ENCODE measurements at places on chromosomes 3 and 15.

GRCh38 chr3:57029924-57030323 lies 30.5 kb upstream of the SPATA12 start:
- no peak for DNase-seq

- DNase-seq: no peak
These were observed 2.6 kb downstream of the MAP2K1 start for GRCh38 chr15:66389098-66389858.

DNA sequence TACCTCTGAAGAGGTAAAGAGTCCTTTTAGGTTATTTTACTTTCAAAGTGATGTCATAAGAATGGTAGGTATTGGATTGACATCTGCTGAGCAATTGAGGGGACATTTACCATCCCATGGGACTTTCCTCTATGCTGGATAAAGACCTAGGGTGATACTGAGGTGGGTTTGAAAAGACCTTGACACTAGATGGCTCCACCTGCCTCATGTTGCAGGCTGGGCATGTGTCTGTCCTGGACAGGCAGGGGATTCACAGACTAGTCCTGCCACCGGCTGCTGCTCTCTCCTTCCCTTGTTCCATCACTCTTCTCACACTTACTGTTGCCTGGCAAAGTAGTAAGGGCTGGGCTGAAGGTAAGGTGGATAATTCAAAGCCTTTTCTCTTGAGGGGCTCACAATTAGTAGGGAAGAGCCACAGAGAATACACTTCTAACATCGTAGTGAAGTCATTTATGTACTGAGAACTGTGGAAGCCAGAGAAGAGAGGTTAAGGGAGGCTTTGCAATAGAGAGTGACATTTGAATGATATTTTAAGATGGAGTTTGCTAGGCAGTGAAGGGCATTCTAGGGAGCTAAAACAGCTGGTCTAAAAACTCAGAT lies 27.7 kb downstream of the TRAK1 start:
- DNase-seq: no peak

GRCh38 chr15:63605036-63605435 lies 7.8 kb downstream of the FBXL22 start:
- DNase-seq: no peak

DNA sequence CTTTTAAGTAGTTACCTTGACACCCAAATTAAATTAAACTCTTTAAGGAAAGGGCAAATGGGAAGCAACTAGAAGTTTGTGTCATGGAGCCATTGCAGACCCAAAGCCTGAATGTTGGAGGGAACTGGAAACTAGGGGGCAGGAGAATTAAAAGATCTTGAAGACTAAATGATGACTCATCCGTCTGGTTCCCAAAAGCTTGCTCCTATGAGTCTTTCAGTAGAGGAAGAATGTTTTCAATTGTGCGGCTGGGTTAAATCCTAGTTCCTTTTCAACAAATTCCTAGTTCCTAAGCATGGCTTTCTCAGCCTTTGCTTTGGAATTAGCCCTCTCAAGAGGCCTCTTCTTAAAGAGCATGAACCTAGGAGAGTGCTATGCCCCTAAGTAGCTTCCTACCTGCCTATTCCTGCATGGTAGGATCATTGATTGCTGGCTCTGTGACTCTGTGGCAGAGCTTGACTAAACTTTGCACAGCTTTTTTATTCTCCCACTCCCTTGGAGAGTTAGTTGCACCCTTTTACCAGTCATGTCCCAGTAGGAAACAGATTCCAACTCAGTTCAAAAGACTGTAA lies 17.7 kb downstream of the CLEC3B start:
- no peak for DNase-seq

DNA sequence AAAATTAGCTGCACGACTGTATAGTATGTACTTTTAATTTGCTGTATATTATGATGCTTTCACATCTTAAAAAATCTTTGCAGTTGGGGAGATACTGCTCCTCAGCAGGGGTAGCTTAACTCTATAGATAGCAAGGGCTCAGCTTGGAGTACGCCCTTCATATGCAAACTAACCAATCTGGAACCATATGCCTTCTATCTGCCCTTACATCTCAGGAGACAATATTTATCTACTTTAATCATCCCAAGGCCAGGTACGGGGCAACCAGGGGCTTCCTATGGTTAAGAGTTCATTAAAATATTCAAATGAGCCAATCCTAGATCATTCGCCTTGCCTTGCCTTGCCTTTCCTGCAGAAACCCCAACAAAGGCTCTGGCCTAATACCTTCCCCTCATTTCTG lies 204.1 kb upstream of the ZBTB20 start:
- DNase-seq: no peak

DNA sequence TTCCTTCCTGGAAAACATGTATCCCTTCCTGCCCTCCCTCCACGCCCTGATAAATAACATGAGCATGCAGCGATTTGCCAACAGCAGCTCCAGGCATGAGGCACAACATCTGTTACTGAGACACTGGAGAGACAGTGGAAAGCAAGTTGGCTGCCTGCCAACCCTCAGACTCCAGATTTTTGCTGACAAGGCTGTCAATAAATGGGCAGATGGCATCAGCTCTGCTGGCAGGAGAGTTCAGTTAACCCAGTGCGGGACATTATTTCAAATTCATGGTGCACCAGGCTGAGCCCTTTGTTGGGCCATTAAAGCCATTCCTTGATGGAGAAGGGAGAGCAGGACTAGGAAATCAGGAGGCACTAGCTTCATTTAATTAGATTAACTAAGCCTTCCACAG lies 293.3 kb downstream of the MEX3B start:
- peak; percentile 4 for DNase-seq

DNA sequence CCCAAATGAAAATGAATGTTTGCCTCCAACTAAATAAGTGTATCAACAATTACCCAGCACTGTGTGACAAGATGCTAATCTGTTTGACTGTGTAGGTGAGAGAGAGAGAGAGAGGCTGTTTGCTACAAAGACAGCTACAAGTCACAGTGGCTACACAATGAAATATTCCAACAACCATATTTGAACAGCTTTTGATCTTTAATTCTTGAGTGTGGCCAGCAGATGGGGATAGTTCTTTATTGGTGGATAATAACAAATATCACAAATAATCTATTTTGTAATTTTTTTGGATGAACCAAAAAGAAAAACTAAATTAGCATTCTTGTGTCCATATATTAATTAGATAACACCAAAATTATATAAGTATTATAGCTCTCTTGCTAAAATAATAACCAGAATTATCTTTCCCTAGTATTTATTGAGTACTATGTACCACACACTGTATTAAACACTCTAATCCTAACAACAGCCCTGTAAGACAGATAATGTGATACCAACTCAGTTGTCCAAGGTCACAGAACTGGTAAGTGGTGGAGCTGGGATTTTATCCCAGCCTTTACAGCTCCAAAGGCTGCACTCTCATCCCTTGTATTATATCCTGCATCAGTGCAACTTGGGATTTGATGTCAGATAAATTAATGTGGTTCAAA lies 61.9 kb upstream of the C3orf80 start:
- no peak for DNase-seq

GRCh38 chr3:155658006-155658405 lies 86.9 kb downstream of the PLCH1 start:
- no peak for DNase-seq

DNA sequence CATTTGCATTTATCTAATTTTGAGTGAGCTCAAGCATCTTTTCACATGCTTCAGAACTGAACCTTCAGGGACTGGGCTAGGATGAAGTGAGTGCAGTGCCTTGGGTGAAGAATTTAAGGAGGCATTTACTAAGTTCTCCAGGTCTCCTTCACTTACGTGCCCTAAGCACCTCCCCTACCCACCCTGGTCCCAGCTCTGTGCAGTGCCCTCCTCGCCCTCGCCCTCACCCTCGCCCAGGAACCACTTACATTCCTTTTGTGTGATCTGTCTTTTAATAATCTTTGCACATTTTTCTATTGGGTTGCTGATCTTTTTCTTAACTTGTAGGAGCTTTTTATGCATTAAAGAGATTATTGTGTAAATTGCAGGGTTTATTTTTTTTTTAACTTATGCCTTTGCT lies 322.6 kb downstream of the THSD4 start:
- no peak for DNase-seq

DNA sequence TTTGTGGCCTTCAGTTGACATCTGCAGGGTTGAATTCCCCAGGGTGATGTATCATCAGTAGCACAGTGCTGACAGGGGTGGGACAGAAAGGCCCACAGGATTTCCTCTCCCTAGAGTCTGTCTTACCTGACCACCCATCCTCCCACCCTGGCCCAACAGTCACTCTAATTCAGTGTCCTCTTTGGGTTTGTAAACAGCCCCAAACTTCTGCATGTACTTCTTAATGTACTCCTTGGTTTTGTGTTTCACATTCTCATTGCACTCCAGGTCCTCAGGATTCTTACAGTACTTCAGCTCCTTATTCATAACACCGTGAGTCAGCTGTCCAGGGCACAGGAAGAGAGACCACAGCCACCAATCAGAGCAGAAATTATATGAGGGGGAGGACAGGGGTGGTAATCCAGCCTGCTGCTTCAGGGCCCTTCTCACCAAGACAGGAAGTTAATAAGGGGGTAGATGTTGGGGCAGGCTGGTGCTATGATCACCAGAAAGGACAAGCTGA lies 37.5 kb downstream of the NBEAL2 start:
- DNase-seq: no peak

GRCh38 chr3:32960404-32961170 lies 9.1 kb downstream of the CCR4 start:
- DNase-seq: no peak

- no peak for DNase-seq
These were observed 57.4 kb upstream of the BDH1 start for GRCh38 chr3:197613199-197613598.

DNA sequence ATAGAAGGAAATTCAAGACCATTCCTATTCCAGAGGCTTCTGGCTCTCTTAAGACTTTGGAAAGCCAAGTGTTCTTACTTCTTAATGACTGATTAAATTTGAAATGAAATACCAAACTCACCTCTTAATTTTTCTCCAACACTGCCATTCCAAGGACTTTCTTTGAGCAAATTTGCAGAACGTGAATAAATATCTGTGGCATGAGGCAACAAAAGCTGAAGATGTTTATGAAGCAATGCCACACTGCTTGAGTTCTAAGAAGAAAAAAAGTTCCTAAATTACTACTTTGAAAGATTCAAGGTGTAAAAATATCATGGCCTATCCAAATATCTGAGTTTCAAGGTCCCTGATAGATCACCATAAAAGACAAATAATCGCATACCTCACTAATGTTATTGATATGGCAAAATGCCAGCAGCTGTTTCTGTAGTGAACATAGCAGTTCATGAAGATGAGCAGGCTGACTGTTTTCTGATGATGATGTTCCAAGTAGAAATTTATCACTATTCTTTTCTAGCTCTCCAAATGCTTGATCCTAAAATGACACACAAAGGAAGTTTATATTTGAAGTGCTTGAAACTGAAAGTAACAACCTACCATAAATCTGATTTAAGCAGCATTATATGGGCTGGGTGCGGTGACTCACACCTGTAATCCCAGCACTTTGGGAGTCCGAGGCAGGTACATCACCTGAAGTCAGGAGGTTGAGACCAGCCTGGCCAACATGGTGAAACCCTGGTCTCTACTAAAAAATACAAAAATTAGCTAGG lies 104.4 kb downstream of the HERC1 start:
- DNase-seq: no peak

GRCh38 chr3:52693071-52693470 lies 7.2 kb downstream of the GNL3 start:
- DNase-seq: no peak

DNA sequence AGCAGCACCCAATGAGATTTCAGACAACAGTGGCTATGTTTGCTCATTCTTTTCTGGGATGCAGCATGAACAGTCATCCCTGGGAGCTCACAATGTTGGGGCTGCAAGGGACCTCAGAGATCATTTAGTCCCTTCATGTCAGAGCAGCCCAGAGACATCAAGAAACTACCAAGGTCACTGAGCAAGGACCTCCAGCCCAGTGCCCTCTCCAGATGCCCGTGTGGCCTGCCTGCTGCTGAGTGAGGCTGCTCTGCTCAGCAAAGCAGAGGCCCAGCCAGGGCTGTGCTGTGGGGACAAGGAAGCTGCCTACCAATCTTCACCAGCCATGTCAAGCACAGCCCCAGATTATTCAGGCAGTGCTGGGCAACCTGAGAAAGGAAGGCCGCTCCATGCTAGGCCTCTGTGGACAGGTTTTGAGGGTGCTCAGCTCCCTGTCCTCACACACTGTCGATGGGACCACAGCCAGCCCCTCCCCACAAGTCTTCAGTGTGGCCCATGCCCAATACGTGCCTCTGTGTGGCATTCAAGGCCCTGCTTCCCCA lies 99.7 kb downstream of the DAPK2 start:
- DNase-seq: no peak

GRCh38 chr3:192827208-192827607 lies 90.4 kb downstream of the MB21D2 start:
- DNase-seq: no peak

GRCh38 chr3:154969366-154969765 lies 110.8 kb upstream of the MME start:
- DNase-seq: no peak

DNA sequence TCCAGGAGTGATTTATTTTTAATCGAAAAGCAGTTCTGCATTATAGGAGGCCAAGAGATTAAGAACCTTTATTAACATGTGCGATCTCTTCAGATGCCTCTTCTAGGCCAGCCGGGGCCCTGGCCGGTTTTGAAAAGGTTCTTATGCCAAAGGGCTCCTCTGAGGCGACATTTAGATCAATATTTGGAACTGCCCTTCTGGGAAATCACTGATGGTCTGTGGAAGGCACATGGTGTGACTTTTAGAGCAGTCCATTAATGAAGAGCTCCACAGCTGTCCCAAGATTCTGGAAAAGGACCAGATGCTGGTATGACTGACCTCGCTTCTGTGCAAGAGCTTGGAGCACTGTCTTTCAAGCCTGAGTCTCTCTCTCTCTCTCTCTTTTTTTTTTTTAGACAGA lies 19.7 kb downstream of the MGLL start:
- DNase-seq: no peak

- DNase-seq: no peak
These were observed 171.5 kb downstream of the ZMAT3 start for GRCh38 chr3:178900029-178900646.

DNA sequence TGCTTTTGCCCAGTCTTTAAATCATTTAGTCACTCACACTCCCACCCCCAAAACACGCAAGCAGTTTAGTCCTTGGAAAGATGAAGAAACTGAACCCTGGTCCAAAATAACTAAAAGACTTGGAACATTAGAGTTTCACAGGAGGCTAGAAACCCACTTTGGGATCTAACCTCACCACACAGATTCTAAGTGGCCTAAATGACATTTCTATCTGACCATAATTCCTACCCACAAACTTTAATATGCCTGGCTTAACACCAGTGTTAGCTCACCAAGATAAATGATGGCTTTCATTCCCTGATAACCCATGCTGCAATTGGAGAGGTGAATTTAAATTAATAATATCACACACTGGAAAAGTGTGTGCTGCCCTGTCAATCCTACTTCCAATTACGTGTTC lies 295.3 kb upstream of the UBE2E2 start:
- no peak for DNase-seq

DNA sequence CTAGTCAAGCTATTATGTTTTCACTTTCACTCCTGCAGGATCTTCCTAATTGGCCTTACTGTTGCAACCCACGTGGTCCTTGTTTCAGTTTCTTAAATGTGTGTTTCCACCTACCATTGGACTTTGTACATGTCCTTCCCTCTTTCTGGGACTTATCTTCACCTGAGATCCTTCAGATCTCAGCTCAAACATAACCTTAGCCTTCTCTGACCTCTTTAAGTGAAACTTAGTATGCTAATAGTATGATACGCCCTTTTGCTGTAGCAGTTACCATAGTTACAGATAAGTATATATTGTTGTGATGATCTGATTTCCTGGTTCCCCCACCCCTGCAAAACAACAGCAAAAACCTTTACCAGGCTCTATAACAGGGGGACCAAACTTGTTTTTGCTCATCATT lies 35.2 kb downstream of the U2SURP start:
- DNase-seq: no peak
